ENCODE measurements at places on chromosomes 1 and 21.

- DNase-seq, result no peak
Observed at GRCh38 chr1:48777219-48777895, 666 bp upstream of the BEND5 start.

- DNase-seq, result peak; percentile 14
Observed at GRCh38 chr1:31977385-31978131, 36.1 kb upstream of the KHDRBS1 start.

DNA sequence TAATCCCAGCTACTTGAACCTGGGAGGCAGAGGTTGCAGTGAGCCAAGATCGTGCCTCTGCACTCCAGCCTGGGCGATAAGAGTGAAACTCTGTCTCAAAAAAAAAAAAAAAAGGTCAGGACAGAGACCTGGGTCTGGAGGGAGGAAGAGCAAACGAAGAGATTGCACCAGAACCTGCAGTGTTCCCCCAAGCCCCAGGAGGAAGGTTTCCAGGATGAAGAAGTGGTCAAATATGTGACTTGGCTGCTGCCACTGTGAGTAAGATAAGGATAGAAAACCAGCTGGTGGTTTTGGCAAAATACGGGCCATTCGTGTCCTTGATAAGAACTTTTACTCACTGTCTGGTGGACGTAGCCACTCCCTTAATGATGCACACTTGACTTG, 42.2 kb downstream of the CLDN14 start:
- no peak for DNase-seq

DNA sequence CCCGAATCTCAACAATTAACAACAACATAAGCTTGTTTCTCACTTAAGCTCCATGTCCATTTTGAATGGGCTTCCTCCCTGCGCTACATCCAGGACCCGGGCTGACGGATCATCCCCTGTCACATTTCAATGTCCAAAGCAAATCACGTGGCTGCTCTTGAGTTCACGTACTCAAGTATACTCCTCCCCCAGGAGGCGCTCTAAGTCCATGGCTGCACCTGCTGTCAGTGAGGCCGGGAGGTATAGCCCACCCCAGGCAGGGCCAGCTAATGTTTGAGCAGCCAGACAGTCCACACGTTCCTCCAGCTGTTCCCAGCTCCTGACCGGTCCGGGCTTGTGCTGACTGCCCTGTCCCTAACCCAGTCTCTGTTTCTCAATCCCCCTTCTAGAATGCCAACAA, 220.8 kb downstream of the SLC35F3 start:
- DNase-seq, result peak; percentile 24

DNA sequence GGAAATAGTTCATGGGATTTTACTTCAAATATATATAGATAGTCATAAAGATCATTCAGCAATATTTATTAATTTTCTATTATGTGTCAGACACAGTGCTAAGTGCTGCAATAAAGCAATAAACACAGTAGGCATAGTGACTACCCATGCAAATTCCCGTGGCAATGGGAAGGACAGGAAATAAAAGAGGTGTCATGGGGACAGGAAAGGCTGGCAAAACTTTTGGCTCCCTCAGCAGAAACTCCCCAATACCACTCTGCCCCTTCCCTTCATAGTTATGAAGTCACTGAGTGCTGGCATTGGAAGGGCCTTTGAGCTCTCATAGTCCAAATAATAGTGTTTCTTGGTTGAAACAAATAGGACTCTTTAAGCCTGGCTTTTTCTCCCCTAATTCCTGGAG, 104.4 kb upstream of the DPT start:
- no peak for DNase-seq

GRCh38 chr1:240906477-240906876, 294.5 kb upstream of the GREM2 start:
- no peak for DNase-seq

DNA sequence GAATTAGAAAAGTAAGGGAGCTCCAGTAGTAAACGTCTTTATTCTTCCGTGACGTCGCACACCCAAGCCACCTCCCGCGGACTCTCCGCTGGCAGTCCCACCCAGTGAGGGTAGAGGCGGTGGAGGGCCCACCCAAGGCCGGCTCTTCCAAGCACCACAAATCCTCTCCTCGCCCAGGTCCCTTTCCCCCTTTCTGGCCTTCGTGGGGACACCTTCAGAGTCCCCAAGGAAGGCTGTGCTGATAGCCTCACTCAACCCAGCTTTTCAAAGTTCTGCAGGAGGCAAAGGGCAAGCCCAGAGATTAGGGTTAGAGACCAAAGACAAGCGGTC, 349 bp upstream of the GPN2 start:
- no peak for DNase-seq

GRCh38 chr21:27719226-27719625, 752.3 kb upstream of the ADAMTS5 start:
- DNase-seq, result no peak

DNA sequence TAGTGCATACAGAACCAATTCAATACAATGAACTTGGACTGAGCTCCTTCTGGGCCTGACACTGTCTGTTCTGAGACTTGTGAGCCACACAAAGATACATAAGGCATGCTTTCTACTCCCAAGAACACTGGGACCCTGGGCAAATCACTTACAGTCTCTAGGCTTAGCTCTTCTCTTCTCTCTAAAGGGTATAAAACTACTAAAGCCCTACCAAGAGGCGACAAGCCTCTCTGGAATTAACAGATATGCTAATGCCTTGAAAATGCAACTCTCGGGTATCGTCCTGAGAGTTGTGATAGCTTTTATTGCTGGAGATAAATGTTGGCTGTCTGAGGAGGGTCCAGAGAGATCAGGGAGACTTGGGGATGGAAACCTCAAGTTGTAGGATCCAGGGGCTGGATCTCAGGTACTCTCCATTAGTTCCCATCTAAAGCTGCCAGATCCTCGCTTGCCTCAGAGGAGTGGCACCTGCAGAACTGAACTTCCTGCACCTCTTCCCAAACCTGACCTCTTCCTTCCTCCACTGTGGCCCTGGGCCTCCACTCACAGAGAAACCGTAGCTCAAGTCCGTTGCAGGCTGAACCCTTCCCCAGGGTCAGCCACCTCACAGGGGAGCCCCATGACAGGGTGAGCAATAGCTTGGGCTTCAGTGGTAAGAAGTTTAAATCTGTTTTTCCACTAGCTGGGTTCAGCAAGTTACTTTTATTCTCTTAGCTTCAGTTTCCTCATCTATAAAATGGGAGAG, 11.5 kb upstream of the CFAP45 start:
- DNase-seq, result peak; percentile 12

DNA sequence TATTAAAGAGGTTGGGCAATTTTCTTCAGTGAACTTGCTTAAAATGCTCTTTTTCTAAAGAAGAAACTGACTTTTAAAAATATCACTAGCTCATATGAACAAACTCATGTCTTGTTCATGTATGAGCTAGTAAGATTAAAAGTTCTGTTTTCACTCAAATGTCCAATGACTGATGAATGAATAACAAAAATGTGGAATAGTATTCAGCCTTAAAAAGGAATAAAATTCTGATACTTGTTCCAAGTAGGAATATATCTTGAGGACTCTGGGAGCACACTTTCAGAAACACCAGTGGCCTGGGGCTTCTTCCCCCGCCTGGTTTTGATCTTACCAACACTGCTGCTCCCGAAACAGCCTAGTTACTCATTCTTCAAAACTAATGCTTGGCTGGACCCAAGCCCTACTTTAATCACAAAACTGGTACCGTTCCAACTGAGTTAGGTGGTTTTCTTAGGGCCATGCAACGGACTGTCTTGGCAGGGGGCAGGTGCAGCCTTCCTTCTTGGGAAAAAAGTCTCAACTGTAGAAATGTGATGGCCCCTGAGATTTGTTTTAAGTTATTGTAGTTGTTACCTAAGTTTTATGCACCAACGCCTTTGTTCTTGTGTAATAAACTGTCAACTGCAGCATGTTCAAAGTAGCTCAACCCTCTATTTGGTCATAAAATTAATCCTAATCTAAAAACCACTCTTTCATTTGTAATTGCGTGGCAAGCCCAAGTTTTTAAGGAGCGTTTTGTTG, 116.0 kb downstream of the ETS2 start:
- no peak for DNase-seq

GRCh38 chr21:34969423-34970166, 79.5 kb downstream of the RUNX1 start:
- DNase-seq, result peak; percentile 42

GRCh38 chr1:201491896-201492511, 14.9 kb downstream of the CSRP1 start:
- DNase-seq, result no peak

GRCh38 chr1:22364326-22364650, 87.4 kb upstream of the ZBTB40 start:
- DNase-seq, result no peak

DNA sequence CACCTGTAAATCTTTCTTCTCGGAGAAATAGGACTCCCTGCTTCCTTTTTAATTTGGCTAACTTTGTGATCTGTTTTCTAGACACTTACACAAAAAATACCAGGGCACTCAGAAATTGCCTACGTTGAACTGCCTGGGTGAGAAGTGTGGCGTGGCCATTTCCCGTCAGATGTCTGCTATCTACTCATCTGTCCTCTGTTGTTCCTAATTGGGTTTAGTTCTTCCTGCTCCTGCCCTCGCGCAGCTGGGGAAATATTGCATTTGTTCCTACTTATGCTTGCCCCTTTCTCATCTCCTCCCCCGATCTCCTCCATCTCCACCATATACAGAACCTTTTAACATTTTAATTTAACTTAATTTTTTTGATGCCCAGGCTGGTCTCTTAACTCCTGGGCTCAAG, 55.1 kb downstream of the CD58 start:
- DNase-seq, result peak; percentile 55

DNA sequence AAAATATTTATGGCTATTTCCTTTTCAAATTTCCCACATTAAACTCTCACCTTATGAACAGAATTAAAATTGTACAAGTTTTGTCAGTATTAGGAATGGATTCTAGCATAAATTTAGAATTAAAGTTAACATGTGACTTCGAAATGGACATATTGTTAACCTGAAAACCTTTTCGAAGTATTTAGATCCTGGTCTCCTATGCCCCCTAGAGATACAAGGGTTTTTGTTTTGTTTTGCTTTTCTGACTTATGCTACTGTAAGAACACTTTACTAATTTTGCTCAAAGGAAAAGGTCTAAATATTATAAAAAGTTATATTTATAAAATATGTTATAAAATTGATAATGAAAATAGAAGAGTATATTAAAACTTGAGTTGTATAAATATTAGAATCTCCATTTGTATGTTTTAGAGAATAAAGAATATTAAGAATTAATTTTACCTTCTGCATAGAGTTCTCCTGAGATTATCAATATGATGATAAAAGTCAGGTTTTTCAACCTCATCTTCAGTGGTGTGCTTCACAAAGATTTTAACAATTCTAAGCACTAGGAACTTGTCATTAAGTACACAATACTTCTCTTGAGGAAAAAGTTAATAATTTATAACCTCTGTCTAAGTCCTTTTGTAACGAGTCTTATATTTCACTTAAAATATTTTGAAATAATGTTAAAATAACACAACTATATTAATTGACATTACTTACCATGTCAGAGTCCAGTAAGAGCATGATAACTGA, at the start of gene F13B:
F13B (minus strand) TSS at position 542 of the 738 bp plus-strand sequence; CDS start at position 505, 37 bp downstream.
- no peak for DNase-seq

- peak; percentile 82 for DNase-seq
Observed at GRCh38 chr21:31354604-31355443, 10.8 kb upstream of the TIAM1 start.

GRCh38 chr1:30912224-30912623, 3.7 kb upstream of the SDC3 start:
- DNase-seq, result no peak

DNA sequence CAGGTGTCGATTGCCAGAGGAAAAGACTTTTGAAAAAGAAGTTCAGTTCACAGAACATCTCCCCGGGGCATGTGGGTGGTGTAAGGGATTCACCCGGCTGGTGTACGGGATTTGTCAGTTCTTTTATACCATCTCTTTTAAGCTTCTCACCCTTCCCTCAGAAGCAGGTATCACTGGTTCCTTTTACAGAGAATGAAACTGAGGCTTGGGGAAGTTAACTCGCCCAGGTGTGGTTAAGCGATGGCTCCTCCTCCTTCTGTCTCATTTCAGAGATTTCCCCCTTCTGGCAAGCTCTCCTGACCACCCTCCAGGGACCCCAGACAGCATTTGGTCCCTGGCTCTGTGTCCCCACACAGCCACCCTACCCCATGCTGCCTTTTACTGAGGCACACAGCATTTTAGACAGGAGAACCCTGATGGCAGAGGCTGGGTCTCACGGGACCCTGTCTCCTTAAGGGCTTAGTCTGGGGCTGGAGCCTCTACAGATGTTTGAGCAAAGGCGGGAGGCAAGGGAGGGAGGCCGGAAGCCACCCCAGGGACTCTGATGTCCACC, 2.8 kb upstream of the ECE1 start:
- peak; percentile 61 for DNase-seq

DNA sequence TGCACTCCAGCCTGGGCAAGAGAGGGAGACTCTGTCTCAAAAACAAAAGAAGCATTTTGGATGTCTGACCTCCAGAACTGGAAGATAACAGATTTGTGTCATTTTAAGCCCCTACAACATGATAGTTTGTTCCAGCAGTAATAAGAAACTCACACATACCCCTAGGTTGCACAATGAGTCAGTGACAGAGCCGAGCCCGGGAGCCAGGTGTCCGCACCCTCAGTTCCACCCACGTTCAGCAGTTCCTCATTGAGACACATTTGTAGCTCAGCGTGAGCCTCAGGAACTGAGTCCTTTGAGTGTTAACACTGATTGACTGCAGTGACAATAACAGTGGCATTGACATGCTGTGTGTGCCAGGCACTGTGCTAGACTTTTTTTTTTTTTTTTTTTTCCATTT, 19.8 kb downstream of the LRRC38 start:
- no peak for DNase-seq

- DNase-seq, result no peak
Observed at GRCh38 chr1:191963781-191964455, 194.3 kb upstream of the RGS18 start.

DNA sequence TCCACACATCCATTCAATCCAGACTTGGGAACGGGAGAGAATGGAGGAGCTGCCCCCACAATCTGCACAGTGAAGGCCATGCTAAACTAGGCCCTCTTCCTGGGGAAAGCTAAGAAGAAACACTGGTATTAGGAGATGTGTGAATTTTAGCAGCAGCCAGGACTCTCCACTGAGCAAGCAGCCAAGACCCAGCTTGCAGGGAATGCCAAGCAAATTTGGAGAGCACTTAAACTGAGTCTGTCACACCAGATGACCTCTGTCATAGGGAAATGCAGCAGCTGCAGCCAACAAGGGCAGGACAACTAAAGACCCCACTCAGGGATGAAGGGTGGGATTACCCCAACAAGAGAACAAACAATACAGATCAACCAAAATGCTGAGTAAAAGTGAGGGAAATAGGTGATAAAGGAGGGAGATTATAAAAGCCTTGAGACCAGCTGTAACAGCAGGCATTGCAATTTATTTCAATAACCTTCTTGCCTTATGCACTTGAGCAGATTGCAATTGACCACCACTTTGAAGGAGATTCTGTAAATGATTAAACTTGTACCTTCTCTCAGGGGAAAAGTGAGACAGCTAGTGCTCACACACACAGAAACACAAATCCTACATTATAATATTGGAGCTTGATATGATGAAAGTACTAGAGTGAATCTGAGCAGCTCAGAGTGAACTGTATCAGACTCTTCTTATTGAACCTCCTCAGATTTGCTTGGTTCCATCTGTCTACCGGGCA, 2.5 kb upstream of the CLCA1 start:
- no peak for DNase-seq

- no peak for DNase-seq
Observed at GRCh38 chr1:67896826-67897225, 63.6 kb upstream of the GNG12 start.

- no peak for DNase-seq
Observed at GRCh38 chr1:51924455-51924854, 45.9 kb upstream of the NRDC start.

All from CD4-positive, alpha-beta T cell treated with Interleukin-17A for 4 hours (primary cell).